C1 segment of cervical spinal cord (tissue), 14 donors: ENCODE measurements at places on chromosomes 4 and X.

DNA sequence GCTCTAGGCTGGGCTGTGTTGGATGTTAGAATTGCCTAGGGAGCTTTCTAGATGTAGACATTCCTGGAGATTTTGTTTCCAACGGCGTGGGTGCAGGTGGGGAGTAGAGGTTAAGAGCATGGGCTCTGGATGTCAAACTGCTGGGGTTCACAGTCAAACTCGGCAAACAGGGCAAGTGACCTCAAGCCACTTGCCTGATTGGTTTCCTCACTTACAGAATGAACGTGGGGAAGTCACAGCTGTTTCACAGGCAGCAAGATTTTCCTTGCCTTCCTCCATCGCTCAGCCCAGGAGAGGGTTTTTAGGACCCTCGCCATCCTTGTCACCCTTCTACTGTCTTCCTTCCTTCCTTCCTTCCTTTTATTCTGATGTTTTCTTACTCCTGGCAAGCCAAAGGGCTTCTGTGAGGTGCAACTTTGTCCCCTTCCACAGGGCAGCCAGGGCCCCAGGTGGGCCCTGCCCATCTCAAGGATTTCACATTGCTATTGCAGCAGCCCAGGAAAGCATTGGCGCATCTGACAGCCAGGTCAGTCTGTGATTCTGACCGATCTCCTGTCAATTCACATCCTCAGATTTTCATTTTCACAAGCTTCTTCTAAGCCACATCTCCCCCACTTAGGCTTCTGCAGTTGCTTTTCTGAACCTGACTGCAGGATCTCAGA is 7.0 kb downstream of the RTL5 start:
- no peak for DNase-seq

DNA sequence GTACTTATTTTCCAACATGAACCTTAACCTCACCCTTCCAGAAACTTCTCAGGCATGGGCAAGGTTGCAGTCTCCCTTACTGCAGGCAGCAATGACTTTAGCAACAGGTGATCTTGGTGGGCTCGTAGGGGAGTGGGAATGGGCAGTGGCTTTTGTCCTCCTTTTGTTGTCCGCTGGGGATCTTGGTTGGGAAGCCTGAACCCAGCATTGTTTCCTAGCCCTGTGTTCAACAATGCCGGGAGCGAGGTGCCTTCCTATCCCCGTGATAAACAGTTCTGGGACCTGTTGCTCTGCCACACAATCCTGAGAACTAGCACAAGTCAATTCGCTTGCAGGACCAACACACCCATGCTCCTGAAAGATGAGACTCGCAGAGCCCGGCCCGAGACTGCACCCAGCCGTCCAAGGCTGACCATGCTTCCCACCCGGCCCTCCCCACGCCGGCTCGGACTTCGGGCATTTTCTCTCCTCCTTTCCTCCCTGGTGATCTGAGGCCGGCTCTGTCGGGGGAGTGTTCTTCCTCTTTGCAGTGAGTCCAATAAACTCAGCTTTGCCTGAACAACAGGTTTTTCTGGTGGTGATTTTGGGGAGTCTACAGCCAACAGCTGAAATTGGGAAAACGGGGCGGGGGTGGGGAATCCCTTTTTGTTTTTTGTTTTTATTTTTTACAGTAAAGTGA is 20.2 kb downstream of the IRAK1 start:
- no peak for DNase-seq

DNA sequence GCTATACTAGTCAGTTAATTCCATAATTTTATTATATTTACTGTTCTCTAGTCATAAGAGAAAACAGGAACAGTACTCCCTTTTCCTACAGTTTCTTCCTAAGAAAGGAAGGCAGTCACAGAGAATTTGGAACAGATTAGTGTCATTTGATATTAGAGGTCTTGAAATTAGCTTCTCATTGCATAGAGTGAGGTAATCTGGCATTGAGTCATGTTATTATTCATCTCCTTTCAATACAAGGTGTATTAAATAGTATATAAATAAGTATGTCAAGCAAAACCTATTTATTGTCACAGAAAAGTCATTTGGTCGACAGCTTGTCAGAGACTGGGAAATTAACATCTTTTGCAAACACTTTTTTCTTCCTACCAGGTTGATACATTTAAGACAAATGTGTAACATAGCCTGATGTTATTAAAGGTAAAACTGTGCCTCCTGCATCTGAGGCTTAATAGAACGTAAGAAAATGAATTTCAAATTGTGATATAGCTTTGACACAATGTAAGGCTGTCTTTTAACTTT is 753.1 kb upstream of the FRG1 start:
- no peak for DNase-seq

DNA sequence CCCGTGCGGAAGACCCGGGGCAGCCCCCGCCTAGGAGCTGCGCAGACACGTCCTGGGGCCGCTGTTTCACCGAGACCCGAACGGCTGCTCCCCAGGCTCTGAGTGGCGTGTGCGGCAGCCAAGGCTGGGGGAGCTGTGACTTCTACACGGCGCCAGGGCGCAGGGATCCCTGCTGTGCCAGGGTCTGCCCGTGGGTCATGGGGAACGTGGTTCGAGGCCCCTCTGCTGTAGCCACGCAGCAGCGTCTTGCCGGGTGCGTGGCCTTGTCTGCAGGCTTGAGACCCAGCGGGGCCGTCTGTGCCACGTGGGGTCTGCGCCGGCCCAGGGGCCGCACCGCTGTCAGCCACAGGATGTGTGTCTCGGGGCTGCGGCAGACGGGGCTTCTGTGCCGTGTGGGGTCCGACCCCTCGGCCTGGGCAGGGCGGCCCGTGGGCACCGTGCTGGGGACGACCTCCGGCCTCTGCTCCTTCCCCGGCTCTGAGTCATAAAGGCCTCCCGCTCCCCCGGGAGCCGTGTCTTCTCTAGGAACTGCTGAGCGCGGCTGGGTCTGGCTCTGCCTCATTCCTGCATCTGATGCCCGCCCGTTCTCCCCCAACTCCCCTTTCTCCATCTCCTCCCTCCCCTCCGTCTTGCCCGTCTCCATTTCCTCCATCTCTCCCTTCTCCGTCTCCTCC is 12.7 kb upstream of the GTPBP6 start:
- no peak for DNase-seq

DNA sequence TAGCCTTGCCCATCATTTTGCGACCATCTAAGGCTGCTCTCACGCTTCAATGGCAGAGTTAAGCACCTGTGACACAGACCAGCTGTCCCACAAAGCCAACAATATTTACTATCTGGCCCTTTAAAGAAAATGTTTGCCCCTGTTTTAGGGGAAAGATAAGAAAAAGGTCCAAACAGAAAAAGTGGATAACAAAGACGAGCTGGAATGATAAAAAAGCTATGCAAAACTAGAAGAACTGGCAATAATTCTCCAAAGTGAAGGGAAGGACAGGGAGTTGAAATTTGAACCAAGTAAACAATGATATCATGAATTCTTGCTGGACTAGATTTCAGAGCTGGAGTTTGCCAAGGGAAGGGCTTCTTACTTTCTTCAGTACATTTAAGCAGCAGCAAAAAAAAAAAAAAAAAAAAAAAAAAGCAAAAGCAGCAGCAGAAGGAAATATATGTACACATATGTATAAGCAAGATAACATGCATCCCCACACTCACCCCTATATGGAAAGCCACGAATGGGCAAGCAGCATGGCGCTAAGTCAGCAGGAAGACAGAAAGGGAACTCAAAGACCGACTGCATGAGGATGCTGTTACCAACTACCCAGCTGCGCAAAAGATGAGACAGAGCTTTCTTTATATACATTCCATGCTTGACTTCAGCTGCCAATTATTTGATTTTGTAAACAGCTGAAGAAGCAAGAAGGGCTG is 12.5 kb downstream of the TRAPPC2 start:
- no peak for DNase-seq

- DNase-seq: no peak
Observed at GRCh38 chrX:25869761-25870160, 268.4 kb upstream of the MAGEB18 start.

GRCh38 chr4:10721616-10722015 is 37.0 kb upstream of the CLNK start:
- DNase-seq: no peak

GRCh38 chr4:54277691-54278090 is 48.6 kb downstream of the PDGFRA start:
- no peak for DNase-seq

GRCh38 chr4:80135702-80136058 is 61.6 kb upstream of the PRDM8 start:
- DNase-seq: no peak

DNA sequence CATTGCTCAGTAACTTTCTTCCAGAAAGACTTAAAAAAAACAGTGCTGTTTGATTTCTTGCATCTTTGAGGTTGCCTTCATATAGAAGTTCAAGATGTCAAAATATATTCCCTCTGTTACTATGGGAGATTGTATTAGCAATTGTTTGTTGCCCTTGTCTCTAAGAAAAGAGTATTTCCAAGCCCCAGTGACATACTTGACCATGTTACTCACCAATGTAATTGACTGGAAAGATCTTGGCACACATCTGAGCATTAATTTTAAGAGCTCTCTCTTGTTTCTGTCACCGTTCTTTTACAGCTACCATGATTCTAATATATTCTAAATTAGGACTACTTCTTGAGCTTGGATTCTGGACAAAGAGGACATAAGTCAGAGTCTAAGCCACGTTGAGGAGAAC is 902.7 kb upstream of the EPHA5 start:
- no peak for DNase-seq

- DNase-seq: no peak
Observed at GRCh38 chr4:153634738-153635353, 49.2 kb upstream of the TLR2 start.

GRCh38 chr4:121794505-121795188 is 6.5 kb upstream of the EXOSC9 start:
- no peak for DNase-seq

GRCh38 chrX:101080326-101081124 is 1.8 kb downstream of the TMEM35A start:
- no peak for DNase-seq

DNA sequence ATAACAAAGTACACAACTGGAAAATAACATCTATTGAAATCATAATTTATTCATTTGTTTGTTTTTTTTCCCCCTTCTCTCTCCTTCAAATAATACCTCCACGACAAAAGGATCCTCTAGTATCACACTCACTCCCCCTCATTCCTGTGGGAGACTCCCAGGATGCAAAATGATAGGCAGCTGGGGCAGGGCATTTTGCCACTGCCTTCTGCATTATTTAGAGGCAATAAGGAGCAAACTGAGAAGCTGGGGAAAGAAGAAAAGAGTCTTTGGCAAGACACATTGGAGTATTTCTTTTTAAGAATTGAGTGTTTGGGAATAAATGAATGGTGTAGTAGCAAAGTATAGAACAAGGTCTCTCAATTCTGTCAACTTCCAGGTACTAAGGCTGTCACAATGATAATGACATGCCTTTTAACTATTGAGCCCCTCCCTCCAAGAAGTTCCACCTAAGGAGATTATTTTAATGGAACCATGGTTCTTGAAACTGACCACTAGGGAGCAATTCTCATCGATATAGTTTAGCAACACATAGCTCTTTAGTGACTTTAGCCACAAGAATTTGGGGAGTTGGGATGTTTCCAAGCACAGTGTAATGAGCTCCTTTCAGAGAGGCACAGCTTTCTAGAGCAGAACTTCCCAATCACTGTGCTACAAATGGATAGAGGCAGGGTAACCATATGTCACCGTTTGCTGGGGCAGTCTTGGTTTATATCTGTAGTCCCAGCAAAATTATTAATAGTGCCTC is 303.3 kb downstream of the FRMPD4 start:
- DNase-seq: no peak

- DNase-seq: no peak
Observed at GRCh38 chrX:66013194-66013816, 26.6 kb downstream of the VSIG4 start.

- DNase-seq: no peak
Observed at GRCh38 chr4:180766944-180767729, 1476.1 kb upstream of the TENM3 start.

DNA sequence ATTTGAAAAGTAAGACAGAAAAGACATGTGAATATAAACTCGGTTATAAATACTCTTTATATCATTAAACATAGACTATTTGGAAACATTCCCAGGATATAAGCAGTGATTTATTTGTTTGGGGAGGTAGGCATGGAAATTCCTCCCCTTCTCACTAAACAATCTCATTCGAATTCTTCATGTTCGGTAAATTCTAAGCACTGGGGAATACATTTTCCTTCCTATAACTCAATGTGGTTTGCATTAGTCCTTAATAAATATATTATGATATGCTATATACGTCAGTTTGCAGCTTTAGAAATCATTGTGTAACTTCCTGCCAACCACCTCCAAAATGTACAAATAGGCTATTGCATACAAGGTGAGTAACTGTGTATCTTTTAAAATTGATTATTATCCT is 99.6 kb downstream of the UGT8 start:
- DNase-seq: no peak

DNA sequence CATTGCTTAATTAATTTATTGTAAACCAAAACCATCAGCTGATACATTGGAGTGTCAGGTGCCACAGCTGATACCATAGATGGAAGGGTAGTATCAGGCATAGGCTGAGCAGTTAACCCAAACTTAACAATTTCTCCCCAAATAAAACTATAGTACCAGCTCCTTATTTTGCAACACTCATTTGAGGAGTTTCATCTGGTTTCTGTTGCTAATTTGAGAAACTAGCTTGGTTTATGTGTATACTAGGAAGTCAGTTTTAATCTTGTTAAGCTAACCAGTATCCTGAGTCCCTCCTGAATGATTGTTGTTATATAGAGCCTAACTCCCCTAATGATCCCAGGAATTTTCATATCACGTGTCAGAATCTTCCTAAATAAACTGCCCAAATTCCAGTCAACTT is 12.7 kb downstream of the DCAF16 start:
- no peak for DNase-seq

GRCh38 chrX:133415276-133416105 is at the start of gene GPC4:
Gene GPC4 (minus strand): TSS chrX:133415489. CDS start chrX:133414965, 524 bp downstream.
- DNase-seq: no peak

DNA sequence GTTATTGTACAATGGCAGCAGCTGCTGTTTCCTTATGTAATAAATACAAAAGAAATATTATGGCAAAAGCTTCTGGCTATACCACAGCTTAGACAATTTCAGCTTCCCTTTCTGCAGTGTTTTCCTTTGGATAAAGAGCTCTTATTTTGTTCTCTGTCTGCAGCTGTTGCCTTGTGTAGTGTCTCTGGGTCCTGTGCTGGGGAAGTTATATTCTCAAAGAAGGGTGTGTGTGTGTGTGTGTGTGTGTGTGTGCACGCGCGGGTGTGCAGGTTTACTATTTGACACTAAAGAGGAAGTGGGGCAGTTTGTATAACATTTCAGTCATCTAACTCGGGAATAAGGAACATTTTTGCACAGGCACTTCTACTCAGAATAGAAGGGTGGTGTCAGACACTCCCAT is 83.6 kb downstream of the REPS2 start:
- no peak for DNase-seq

GRCh38 chrX:43718956-43719355 is 62.9 kb downstream of the MAOA start:
- no peak for DNase-seq

- DNase-seq: no peak
Observed at GRCh38 chr4:89021062-89021461, 35.9 kb downstream of the FAM13A start.

- no peak for DNase-seq
Observed at GRCh38 chr4:102543030-102543928, 42.1 kb downstream of the NFKB1 start.

DNA sequence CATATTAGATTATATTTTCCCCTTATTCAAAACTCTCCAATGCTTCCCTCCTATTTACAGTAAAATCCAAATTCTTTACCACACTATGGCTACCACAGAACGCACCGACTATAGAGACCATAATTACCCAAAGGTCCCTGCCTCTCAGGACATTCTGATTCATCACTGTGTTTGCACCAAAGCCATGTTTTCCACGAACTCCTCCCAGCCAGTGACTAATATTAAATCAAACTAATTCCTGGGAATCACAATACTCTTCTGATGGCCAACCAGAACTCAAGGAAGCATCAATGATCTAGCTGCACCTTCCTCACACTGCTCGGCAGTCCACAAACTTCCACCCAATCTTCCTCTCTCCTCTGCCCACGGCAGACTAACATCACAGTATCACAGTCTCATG is 24.2 kb upstream of the EDNRA start:
- no peak for DNase-seq
